ENCODE measurements at places on chromosomes 12 and 14. TPM values are rescaled to one million over a fixed set of nuclear protein-coding genes. Genes with fewer than 3 reads are reported as not detected.

DNA sequence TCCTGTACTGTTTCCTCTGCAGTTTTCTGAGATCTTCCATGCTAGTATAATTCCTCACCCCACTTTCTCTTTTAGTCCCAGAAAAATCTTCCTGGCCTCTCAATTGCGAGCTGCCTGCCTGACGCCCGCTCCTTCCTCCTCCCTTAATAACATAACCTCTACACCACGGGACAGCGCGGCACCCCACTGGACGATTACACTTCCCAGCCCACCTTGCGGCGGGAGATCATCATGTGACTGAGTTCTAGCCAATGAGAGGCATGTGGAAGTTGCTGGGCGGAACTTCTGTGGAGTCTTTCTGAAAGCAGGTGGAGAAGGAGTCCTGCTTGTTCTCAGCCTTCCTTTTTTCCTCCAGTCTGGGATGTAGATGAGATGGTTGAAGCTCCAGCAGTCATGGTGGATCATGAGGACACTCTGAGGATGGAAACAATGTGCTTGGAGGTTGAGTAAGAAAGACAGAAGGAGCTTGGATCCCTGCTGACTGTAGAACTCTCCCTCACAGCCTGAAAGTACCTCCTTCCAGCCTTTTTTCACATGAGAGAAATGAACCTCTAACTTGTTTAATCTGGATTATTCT is 133.6 kb upstream of the VRK1 start:
- no peak overlapping the region for H3K27ac ChIP-seq
- no peaks in the 10 kb centered on the region for H3K27me3 ChIP-seq
- H3K36me3 ChIP-seq, result no peaks in the 10 kb centered on the region

DNA sequence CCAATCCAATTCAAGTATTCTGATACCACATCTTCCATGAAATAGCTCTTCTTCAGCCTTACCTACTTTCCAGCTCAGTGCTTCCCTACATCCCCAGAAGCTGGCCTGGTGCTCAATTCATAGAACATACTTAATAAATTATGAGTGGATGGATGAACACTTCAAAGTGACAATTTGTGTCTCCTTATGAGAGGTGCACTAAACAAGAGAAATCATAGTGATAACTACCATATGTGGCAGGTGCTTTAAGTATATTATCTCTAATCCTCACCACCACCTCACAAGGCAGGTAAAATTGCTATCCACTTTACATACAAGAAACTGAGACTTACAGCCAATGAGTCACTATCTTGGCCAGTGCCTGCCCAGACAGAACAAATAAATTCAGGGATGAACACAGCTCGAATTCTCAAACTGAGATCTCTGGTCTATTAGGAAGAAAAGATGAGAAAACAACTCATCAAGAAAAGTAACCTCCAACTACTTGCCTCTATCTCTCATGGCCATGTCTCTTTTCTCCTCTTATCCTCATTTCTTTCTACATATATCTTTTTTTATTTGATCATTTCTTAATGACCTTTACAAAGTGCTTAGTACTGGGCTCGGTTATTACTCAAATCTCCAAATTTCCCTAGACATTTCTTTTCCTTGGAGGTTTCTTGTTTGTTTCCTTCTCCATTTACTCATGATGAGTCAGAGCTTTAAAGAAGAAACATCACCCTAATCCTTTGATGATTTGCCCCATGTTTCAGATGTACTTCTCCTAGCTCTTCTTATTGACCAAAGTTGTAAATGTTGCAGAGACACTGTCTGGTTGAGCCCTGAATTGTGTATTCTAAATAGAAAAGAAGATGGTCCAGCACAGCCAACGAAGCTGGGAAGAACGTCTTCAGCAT is 161.5 kb downstream of the RPS29 start:
- no peak overlapping the region for H3K4me3 ChIP-seq
- no peak for DNase-seq
- no peak overlapping the region for H3K27ac ChIP-seq
- no peaks in the 10 kb centered on the region for H3K27me3 ChIP-seq
- H3K4me1 ChIP-seq, result no peaks in the 10 kb centered on the region

DNA sequence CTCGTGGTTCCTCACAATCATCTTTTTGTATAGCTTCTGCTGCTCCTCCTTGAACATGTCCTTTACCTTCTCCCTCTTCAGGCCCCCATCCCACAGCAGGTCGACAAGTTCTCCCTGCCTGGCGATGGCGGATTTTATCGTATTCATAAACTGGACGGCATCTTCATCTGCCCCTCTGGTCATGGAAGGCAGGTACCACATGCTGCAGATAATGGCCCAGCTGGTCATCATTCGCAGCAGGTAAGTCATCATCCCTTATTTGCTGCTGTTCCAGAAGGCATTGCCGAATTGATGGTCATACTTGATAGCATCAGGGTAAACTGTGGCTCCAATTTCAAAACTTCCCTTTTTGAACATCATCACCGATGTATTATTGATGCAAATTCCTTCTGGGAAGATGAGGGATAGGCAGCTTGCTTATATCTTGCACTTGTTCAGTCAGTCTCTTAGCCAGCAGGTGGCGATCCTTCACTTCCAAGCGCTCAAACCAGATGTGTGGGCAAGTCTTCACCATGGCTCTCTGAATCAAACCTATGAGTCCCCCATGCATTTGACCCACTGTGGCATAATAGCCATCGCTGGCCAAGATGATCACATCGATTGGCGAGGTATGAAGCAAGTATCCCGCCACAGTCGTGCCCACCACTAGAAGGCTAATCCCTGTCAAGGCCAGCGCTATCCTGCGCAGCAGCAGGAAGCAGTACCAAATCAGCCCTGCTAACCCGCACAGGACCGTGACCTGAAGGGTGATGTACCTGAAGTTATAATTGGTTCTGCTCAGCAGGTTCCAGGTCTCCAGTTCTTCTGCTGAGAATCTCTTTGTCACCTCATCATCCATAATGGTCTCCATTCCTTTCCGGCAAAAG is 381.5 kb upstream of the STXBP6 start:
- H3K27ac ChIP-seq, result no peak overlapping the region
- no peaks in the 10 kb centered on the region for H3K4me1 ChIP-seq
- H3K36me3 ChIP-seq, result no peaks in the 10 kb centered on the region
- peak; percentile 89 for DNase-seq
- H3K4me3 ChIP-seq, result no peak overlapping the region
- no peaks in the 10 kb centered on the region for H3K27me3 ChIP-seq

- H3K27me3 ChIP-seq, result no peaks in the 10 kb centered on the region
- H3K4me1 ChIP-seq, result no peaks in the 10 kb centered on the region
- no peak overlapping the region for H3K4me3 ChIP-seq
- no peak overlapping the region for H3K27ac ChIP-seq
- no peaks in the 10 kb centered on the region for H3K36me3 ChIP-seq
Observed at GRCh38 chr12:89259821-89260220, 92.5 kb downstream of the DUSP6 start.

DNA sequence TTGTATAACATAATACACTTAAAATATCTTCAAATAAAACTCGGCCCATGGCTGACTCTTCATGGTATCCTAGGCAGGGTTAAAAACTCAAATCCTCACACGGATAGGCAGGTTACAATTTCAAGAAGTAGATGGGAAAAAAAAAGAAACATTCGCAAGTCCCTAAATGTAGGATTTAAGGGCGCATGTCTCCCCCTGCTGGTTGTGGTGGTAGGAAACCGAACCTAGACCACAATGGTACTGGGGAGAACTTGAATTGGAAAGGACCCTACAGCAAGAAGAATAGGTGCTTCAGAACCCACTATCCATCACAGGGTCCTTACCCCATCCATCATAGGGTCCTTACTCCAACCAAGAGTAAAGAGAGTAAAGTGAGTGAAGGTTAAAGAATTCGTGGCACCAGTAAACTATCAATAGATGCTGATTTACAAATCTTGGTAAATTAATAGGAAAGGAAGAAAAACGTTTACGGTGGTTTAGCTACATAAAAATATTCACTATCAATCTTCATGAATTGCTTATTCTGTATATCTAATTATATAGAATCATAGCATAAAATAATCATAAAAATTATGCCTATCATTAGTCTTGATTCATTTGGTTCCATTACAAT is 3.3 kb upstream of the CIPC start:
- H3K27ac ChIP-seq, result no peak overlapping the region
- peak; percentile 95 for DNase-seq
- H3K36me3 ChIP-seq, result no peaks in the 10 kb centered on the region
- peaks cover 8% of the 10 kb centered on the region for H3K4me1 ChIP-seq
- no peaks in the 10 kb centered on the region for H3K27me3 ChIP-seq

DNA sequence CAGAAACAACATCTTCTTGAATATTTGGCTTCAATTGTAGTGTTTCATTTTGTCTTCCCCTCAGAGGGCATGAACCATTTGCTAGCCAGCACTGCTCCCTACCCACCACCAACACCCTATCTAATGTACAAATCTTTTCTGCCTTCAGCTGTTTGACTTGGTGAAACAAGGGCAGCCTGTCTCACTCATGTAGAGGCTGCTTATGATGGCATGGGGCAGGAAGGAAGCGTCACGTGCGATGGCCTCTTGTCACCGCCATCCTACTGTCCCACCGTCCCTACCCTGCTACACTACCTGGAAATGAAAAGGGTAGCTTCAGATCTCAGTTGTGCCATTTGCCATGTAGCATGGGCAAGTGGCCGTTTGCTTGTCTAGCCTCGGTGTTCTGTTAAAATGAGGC is 29.9 kb upstream of the LRTM2 start:
- H3K4me1 ChIP-seq, result peaks cover 20% of the 10 kb centered on the region
- no peaks in the 10 kb centered on the region for H3K27me3 ChIP-seq
- H3K36me3 ChIP-seq, result peaks cover 31% of the 10 kb centered on the region
- peak; percentile 49 for DNase-seq

DNA sequence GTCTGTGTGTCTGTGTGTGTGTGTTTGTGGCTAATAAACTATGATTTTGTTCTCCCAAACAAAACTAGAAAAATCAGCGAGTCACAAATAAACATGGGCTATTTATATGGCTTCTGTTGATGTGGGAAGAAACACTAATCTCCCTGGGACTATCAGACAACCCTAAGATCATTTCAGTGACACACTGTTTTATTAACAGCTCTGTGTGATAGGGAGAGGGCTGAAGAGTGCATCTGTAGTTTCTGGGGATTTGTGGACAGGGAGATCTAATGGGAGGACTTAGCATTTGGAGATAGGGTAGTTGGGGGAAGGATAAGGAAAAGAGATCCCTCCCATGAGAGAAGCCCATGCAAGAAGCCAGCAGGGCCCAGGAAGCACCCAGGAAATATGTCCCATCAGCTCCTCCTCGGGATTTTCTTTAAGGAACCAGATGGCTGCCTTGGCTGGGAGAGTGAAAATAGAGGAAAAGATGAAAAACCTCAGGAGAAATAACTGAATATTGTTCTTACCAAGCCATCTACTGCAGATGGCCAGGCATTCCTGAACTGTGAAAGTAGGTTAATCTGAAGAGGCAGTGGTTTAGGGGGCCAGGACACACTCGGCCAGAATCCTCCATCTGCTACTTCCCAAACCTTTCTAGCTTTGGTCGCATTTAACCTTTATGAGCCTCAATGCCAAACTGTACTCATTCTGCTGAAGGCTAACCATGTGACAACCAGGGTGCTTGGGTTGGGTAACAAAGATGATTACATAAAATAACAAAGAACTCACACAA is 253.4 kb downstream of the BTG1 start:
- H3K27me3 ChIP-seq, result no peaks in the 10 kb centered on the region
- H3K36me3 ChIP-seq, result no peaks in the 10 kb centered on the region
- no peak overlapping the region for H3K27ac ChIP-seq
- peaks cover 3% of the 10 kb centered on the region for H3K4me1 ChIP-seq
- no peak for DNase-seq

GRCh38 chr14:68295316-68295816 is 475.8 kb downstream of the RAD51B start:
- no peaks in the 10 kb centered on the region for H3K36me3 ChIP-seq
- peaks cover 25% of the 10 kb centered on the region for H3K4me1 ChIP-seq
- peak overlapping the region; percentile 9 for H3K27ac ChIP-seq
- H3K4me3 ChIP-seq, result no peak overlapping the region
- no peaks in the 10 kb centered on the region for H3K27me3 ChIP-seq

- no peaks in the 10 kb centered on the region for H3K4me1 ChIP-seq
- DNase-seq, result no peak
- no peak overlapping the region for H3K27ac ChIP-seq
- H3K27me3 ChIP-seq, result no peaks in the 10 kb centered on the region
- no peaks in the 10 kb centered on the region for H3K36me3 ChIP-seq
- no peak overlapping the region for H3K4me3 ChIP-seq
Observed at GRCh38 chr14:96176275-96176674, 28.4 kb upstream of the BDKRB2 start.

- H3K27me3 ChIP-seq, result no peaks in the 10 kb centered on the region
- H3K27ac ChIP-seq, result no peak overlapping the region
- no peaks in the 10 kb centered on the region for H3K36me3 ChIP-seq
- no peak overlapping the region for H3K4me3 ChIP-seq
- DNase-seq, result no peak
Observed at GRCh38 chr14:94936401-94936892, 166.5 kb upstream of the GSC start.

GRCh38 chr12:54370171-54370730 is 6.0 kb upstream of the GPR84 start:
- no peak overlapping the region for H3K27ac ChIP-seq
- peaks cover 17% of the 10 kb centered on the region for H3K27me3 ChIP-seq
- H3K36me3 ChIP-seq, result no peaks in the 10 kb centered on the region
- no peaks in the 10 kb centered on the region for H3K4me1 ChIP-seq

DNA sequence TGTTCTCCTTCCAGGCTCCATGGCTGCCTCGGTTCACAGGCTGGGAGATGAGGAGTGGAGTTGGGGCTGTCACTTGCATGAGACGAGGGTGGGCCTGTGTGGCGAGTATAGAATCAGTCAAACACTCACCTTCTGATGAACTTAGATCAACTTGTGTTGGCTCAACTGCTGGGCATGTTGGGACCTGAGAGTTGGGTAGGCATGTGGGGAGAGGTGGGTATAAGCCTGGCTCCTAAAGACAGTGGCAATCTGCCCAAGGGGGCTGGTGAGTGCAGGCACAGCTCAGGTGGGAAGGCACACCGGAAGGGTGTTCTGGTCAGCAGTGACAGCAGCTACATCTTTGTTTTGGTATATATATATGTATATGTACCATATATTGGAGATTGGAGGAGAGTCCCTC is 30.1 kb upstream of the TDRD9 start:
- no peaks in the 10 kb centered on the region for H3K27me3 ChIP-seq
- no peaks in the 10 kb centered on the region for H3K36me3 ChIP-seq

Gene BCL11B
- 8.3 TPM for total RNA-seq

Gene TPH2
- 0.38 TPM for total RNA-seq

Gene CD163
- total RNA-seq, result 11.6 TPM

Gene TMEM30B
- 10.1 TPM for total RNA-seq

Gene FAR2
- total RNA-seq, result 29.2 TPM

Gene OR4K2
- total RNA-seq, result not detected
